ENCODE measurements at places on chromosomes 1 and 21. TPM values are rescaled to one million over a fixed set of nuclear protein-coding genes. Genes with fewer than 3 reads are reported as not detected.

DNA sequence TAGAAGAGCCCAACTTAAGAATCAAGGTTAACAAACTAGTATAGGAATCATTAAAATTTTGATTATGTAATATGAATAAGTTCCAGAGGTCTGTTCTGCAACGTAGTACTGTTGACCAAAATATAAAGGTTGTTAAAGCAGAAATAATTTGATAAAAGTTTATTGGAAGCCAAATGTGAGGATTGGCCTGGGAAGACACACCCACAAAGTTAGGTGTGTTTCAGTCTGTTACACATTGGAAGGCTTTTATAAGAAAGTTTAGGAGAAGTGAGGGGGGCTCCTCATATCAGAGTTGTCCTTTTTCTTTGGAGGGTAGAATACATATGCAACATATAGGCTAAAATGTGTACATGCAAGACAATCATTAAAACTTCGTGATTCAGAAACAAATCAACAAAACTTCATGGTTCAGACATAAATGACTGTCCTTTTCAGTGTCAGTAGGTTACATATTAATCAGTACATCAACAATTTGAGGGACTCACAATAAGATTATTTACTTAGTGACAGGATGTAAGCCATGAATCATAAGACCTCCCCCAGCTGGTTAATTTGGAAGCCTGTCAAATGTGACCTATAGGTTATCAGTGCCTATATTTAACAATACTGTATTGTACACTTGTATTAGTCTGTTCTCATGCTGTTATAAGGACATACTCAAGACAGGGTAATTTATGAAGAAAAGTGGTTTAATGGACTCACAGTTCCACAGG is 245.0 kb upstream of the B3GALT2 start:
- no peak for DNase-seq

- DNase-seq: no peak
Observed at GRCh38 chr21:18354947-18355346, 48.6 kb downstream of the TMPRSS15 start.

The FAM3B gene
- total RNA-seq: not detected

- no peak for DNase-seq
Observed at GRCh38 chr1:202815120-202815519, 4.4 kb downstream of the PCAT6 start.

DNA sequence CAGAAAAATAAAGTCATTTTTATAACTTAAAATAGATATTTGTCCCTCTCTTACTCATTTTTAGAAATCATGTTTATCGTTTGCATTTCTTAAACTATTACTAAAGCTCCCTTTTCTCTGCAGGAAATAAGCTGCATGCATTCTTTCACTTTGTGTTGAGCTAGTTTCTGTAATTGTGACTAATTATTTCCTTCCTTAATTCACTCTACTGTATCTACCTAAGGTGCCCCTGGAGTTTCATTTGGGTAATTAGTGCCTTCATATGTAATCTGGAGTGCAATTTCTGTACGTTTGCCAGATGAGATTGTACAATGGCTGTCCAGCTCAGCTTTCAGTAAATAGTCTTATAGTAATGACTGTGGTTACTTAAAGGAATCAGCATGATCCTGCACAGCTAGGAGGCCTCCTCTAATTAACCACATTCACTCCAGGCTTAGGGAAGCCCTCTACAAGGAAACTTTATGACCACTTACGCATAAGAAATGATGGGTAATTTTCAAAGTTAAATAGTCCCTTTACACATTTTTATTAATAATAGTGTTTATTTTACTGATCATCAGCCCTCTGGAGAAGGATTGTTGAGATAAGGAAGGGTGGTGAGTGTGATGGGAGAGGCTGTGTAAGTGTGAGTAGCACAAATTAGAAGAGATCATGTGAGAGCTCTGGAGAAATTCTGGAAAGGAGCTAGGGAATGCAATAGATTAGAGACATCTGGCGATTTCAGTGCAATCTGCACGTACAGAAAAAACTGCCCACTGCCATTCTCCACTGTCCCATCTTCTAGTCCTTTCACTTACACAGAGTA is 86.8 kb downstream of the LRRC8C start:
- DNase-seq: peak; percentile 8

DNA sequence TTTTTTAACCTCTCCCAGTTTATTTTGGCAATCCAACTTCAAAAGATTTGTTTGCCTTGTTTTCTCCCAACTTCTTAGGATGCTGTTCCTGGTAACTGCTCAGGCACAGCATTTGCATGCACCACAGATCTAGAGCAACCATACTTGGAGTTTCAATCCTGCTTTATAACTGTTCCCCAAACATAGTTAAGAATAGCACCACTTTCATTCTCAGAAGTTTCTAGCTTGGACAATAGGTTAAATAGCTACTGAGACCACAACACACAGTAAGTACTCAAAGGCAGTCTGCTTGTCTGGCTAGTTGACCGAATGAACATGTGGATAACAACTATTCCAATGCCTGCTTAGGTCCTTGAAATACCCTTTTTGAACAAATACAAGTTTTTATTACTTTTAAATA is 76.8 kb downstream of the FOXJ3 start:
- no peak for DNase-seq

All from G401 (cell line).